ENCODE measurements at places on chromosomes 2 and 18.

DNA sequence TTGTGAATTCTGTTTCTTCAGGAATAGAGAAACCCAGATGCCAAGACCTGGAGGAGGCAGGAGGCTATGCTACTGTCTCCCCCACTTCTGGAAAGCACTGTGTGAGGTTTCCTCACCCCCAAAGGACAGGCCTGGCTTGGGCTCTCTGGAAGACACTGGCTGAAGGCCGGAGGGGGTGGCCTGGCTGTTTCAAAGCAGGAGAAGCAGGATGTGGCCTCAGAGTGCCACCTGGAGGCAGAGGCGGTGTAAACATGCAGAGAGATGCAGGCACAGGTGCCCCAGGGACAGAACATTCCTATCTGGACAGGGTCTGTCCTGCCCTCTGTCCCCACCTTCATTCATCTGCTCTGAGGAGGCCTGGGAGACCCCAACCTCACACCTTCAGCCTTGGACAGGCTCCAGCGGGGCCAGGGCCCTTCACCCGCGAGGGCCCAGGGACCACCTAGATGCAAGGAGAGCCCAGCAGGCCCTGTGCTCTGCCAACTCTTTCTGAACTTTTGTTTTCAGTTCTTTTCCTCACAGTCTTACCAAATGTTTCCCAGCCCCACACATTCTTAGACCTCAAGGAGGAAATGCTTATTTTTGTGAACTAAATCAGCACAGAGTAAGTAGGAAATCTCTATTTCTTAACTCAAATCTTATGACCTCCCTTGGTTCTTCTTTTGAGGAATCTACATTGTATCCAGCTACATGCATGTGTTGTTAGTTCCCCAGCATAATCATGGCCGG lies 79.2 kb downstream of the LONRF2 start:
- peak; percentile 79 for DNase-seq

DNA sequence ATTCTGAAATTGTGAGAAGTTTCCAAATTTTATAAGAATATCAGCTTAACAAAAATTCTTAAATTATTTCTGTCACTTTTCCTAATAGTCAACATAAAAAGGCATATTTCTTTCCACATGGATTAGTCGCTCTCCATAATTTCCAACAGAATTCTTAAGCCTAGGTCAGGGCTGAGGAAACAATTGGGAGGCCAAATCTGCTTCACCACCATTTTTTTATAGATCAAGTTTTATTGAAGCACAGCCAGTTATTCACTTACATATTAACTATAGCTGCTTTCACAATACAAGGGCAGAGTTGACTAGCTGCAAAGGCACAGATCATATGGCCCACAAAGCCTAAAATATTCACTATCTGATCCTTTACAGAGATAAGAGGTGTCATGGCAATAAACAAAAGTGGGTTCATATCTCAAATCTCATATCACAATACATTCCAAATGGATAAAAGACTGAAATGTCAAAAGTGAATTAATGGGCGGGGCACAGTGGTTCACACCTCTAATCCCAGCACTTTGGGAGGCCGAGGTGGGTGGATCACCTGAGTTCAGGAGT lies 18.7 kb downstream of the MEMO1 start:
- DNase-seq = no peak

DNA sequence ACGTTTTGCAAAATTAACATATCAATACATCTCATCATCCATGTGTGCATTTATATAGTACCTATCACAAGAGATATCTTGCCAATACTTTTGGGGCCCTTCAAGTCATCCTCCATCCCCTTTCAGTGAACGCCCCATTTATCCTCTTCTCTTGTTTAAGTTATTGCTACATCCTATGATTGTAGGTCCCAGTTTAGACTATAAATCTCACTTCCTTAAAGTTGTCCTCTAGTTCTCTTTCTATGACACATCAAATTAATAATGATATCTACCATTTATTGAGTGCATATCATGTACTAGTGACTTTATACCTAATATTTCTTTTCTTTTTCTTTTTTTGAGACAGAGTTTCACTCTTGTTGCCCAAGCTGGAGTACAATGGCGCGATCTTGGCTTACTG lies 28.8 kb upstream of the FBXO11 start:
- DNase-seq = no peak

GRCh38 chr2:227785293-227785692 lies 28.3 kb upstream of the CCL20 start:
- DNase-seq = no peak
